ENCODE measurements at places on chromosomes 16 and 17.

- no peak for DNase-seq
Observed at GRCh38 chr17:48909783-48910182, 1.6 kb downstream of the UBE2Z start.

- no peak for DNase-seq
Observed at GRCh38 chr16:84957792-84958191, 53.5 kb downstream of the ZDHHC7 start.

- no peak for DNase-seq
Observed at GRCh38 chr16:53925107-53925410, 221.1 kb downstream of the FTO start.

- DNase-seq, result no peak
Observed at GRCh38 chr17:36696805-36697204, 95.4 kb downstream of the MRM1 start.

DNA sequence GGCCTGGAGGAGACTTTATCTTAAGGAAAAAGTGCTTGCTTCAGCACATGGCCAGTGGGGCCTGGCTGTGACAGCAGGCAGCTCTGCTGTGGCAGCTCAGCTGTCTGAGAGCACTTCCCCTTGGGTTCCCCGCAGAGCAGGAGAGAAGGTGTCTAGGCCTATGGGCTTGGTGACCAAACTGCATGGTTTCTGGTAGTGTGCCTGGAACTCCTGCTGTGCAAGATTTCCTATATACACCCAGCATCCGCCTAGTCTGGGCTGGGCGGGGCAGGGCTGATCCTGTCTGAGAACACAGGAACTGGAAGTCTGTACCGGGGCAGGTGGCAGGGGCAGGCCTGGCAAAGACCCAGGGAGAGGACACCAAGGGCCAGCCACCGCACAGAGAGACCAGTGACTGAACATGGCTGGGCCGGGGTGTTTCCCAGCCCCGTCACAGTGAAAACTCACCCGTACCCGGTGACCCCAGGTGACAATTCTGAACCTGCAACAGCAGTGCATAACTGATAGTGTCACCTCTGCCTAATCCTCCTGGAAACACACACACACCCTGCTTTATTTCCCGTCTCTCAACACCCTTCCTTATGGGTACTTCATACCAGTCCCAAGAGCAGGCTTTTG is 39.3 kb downstream of the CHD9 start:
- DNase-seq, result no peak

- DNase-seq, result no peak
Observed at GRCh38 chr16:27369806-27370205, 32.2 kb upstream of the IL21R start.
